ENCODE measurements at places on chromosomes 7 and 10.

- no peak for DNase-seq
Observed at GRCh38 chr7:156722043-156722826, 81.7 kb downstream of the RNF32 start.

- DNase-seq: peak; percentile 50
Observed at GRCh38 chr7:50304911-50305582, 531 bp downstream of the IKZF1 start.

- DNase-seq: no peak
Observed at GRCh38 chr7:37670436-37670835, 13.1 kb upstream of the GPR141 start.

- DNase-seq: no peak
Observed at GRCh38 chr7:26993816-26994810, 101.7 kb downstream of the HOXA1 start.

GRCh38 chr10:36559412-36560400 lies 565.7 kb upstream of the ANKRD30A start:
- no peak for DNase-seq

- no peak for DNase-seq
Observed at GRCh38 chr10:66277481-66277880, 648.4 kb upstream of the LRRTM3 start.

GRCh38 chr7:29346231-29346978 lies 151.8 kb downstream of the CHN2 start:
- no peak for DNase-seq

GRCh38 chr7:12269100-12269895 lies 58.2 kb downstream of the TMEM106B start:
- no peak for DNase-seq

DNA sequence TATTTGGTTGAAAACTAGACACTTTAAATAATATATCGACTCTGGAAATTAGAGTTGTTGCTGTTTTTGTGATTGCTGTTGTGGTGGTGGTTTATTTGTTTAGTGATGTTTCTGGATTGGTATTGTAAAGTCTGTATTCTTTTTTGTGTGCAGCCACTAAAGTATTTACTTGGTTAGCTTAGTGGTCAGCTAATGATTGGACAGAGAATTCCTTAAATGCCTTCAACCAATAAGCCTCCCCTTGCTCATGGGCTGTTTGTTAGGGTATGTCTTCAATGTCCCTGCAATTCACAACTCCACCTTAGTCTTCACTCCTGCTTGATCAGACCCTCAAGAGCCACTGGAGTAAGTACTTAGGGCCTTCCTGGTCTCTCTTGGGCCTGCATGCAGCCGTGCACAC lies 71.0 kb downstream of the PAXIP1 start:
- DNase-seq: no peak

- DNase-seq: no peak
Observed at GRCh38 chr10:97567891-97568290, 4.7 kb upstream of the ANKRD2 start.

DNA sequence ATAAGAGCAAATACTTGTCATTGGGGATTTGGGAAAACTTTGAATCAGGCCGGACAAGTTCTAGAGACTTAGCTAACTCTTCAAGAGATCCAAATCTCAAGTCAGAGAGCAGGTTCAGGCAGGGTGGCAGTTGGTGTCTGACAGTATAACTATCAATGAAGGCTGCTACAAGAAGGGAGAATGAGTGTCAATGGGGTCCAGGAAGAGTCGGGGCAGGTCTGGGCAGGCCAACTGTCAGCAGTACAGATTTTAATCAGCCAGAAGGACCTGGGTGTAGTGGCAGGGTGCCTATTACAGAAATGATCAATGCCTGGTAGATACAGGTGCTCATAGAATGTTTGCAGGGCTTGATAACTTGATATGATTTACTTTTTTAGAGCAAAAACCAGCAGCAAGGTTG lies 751.1 kb downstream of the GRM8 start:
- no peak for DNase-seq

- DNase-seq: no peak
Observed at GRCh38 chr7:91504919-91505318, 240.7 kb downstream of the FZD1 start.

DNA sequence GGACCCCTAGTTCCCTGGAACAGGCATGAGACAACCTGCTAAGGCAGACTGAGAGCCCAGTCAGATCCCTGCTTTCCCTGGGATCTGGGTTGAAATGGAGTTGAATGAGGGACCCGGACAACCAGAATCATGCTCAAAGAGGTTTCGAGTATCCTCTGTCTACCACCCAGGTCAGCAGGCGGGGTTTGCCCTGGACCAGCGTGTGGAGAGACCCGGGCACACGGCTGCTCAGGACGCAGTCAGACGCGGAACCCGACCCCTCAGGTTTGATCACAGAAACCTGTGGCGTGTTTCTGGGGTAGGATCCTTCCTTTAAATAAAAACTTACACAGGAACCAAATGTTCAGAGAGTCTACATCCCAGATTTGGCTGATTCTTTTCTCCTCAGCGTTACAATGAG lies 330.6 kb downstream of the PTPRN2 start:
- DNase-seq: no peak

DNA sequence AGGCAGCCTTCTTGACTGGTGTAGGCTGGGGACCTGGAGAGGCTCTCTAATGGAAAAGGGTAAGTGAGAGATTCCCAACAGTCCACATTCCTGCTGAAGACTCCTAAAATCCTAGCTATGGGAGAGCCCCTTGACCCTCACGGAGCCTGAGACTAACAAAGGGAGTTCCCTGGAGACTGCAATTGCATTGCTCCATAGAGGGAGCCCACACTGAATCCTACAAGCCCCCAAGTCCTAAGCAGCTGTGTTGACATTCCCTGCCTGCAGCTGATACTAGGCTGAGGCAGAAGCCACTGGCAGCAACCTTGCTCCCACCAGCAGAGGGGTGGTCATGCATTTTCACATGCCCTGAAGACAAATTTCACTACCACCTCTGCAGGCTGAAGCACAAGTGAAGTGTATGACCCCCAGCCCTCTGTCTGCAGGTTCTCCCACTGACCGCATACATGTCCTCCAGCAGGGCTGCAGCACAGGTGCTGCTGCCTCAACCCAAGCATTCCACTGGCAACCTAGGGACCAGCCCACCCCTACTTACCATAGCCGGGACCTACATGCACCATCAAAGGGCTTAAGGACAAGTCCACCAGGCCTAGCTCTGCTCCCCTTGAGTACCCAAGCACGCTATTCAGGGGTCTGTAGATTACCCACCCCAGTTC lies 130.3 kb upstream of the SLC13A1 start:
- DNase-seq: no peak

DNA sequence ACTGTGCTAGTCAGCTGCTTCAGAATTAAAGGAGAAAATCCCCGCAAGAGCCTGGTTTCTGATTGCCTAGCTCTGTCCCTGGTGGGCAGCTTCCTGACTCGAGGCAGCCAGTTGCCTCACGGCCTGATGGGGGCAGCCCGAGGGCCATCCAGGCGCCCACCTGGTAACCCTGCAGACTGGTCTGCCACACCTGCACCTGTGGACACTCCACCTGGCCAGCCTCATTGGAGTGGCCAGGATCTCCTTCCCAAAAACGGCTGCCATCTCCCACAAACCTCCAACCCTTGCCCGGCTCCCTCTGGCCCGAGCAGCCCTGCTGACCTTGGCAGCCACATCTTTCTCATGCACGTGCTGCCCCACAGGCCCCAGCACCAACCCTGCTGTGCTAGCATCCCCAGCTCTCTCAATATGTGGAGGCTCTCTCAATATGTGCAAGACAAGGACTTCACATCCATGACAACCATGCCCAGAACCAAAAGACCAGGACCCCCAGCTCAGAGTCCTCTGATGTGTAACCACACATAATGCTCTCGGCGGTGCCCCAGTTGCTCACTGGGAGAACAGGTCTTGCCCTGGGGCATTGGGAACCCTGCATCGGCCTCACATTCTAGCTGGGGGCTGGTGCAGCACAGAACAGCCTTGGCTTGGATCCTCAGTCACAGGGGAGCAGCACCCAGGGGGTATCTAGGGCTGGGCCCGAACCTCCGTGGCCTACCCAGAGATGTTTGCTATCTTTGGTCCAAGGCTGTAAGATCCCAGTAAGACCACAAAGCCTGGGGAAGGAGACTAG lies 14.6 kb downstream of the DRGX start:
- no peak for DNase-seq

DNA sequence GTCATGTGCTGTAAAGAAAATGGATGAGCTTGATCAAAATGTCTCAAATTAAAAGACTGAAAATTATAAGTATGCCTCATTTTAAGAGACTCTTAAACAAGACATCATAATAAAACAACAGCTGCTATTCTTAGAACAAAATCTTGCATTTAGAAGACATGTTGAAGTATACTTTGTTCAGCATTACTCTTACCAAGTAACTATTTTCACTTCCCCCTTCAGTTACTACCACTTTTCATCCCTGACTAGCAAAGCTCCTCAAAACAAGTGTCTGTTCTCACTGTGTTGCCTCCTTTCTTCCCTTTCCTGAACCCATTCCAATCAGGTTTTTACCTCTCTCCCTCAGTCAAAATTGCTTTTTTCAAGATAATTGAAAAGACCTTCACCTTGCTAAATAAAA lies 31.6 kb downstream of the ELAPOR2 start:
- no peak for DNase-seq

DNA sequence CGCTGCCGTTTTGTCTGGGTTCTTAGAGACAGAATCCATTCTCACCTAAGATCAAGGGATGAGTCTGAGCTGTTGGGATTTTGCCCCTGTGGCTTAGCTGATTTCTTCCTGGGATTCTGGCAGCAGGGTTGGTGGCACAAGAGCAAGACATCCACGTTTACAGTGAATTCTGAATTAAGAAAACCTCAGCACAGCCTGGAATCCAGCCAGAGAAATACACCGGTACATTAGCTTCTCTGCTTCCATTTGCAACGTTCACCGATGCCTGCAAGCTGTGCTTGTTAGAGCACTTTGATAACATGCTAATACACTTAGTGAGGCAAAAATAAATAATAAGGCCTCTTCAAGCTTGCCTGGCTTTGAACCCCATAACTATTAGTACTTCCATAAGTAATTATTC lies 569.8 kb downstream of the CALN1 start:
- DNase-seq: no peak

DNA sequence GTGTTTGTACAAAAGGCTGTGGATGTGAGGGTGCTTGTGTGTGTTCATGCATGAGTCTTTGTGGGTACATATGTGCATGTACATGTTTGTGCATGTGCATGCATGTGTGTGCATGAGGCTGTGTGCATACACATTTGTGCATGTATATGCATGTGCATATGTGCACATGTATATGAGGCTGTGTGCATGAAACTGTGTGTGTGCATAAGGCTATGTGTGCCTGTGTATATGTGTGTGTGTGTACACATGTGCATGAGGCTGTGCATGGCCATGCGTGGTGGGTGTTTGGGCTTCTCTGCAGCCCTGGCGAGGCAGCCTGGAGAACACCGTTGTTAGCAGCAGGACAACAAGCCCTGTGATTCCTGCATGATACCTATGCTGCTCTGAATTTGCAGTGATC lies 207.7 kb upstream of the ADCY1 start:
- DNase-seq: no peak

DNA sequence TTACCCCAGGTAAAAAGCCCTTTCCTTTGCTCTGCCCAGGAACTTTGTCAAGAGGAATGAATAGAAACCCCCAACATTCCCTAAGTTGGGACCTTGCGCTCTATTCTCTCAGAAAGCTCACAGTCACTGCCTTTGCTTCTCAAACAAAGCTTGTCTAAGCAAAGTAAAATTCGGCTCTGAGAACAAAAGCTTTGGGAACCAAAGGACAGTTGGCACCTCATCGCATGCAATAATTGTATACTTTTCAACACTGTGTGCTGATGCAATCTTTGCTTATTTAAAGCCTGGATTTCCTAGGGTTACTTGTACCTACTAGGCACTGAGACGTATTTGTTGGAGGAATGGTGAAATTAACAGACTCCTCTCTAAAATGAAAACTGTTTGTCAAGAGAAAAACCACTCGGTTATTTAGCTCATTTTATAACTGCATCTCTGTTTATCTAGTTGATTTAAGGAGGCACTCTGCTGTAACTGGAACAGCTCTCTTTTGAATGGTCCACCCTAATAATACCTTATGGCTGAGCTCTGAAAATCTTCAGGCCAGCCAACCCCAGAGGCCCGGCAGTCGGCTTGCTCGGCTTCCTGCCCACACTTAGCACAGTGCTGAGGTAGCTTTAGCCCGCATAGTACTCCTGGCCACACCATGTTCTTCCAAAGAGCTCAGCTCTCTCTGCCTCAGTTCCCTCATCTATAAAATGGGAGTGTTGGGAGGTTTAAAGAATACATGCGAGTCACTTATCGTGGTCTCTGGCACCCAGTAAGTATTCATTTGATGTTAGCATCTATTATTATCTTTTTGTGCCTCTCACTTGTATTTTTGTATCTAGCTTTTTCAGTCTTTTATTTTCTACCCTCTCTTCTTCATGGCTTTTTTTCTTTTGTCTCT lies 80.2 kb upstream of the PRR15 start:
- no peak for DNase-seq

DNA sequence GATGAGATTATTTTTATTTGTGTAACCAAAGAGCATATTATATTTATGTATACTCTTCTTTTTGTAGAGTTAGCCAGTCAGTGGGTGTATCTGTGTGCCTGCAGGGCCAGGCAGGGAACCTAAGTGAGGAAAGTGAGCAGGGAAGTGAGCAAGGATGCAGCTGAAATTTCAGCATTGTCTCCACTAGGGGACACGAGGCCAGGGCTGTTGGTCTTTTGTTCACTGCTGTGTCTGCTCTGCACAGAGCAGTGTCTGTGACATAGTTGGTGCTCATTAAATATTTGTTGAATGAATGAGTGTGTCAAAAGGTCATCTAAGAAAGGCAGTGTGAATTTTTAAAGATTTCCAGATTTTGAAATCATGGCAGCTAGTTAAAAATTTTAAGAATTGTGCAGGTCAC lies 51.8 kb downstream of the SUGCT start:
- DNase-seq: no peak

GRCh38 chr7:17043012-17043877 lies 161.5 kb upstream of the AGR3 start:
- DNase-seq: no peak

DNA sequence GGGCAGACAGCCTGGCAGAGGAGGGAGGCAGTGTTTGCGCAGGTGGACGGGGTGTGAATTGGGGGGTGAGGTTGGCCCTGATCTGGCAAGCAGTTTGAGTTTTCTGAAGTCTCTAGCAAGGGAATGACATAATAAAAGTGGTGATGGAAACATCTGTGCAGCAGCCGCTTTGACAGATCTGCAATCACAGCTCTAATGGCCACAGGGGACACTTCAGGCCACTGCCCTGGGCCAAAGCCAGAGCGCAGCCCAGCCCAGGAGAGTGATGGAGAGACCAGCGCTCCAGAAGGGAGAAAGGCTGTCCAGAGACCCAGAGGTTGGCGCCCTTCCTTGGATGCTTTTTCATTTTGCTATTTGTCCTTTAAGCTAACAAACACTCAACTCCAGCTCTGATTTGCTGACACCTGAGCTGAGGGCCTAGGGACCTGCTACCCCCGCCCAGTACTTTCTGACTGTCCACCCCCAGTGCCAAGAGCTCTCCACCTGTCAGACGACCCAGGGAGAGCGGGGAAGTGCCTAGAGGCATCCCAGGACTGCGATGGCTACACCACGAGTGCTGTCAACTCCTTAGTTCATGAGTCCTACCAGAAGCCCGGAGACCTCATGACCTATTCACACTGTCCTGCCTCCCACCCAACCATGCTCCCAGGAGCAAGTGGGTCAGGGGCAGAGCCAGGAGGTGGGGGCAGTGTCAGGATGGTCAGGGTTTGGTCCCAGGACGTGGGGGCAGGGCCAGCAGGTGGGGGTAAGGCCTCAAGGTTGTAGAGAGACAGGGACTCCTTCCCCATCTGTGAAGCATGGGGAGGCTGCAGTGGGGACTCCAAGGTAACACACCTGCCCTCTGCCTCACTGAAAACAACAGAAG lies 112.6 kb downstream of the PRKAG2 start:
- no peak for DNase-seq

- no peak for DNase-seq
Observed at GRCh38 chr10:78774614-78774998, 294.2 kb upstream of the ZMIZ1 start.

- peak; percentile 53 for DNase-seq
Observed at GRCh38 chr10:110868981-110869380, 2.7 kb upstream of the PDCD4 start.
